Activated CD4-positive, alpha-beta T cell treated with anti-CD3 and anti-CD28 coated beads for 4 hours (primary cell): ENCODE measurements at places on chromosomes 16 and 17.

GRCh38 chr16:15770107-15770506 lies 86.7 kb downstream of the MYH11 start:
- no peak for DNase-seq

- no peak for DNase-seq
Observed at GRCh38 chr17:54891176-54891821, 9.4 kb upstream of the TOM1L1 start.

DNA sequence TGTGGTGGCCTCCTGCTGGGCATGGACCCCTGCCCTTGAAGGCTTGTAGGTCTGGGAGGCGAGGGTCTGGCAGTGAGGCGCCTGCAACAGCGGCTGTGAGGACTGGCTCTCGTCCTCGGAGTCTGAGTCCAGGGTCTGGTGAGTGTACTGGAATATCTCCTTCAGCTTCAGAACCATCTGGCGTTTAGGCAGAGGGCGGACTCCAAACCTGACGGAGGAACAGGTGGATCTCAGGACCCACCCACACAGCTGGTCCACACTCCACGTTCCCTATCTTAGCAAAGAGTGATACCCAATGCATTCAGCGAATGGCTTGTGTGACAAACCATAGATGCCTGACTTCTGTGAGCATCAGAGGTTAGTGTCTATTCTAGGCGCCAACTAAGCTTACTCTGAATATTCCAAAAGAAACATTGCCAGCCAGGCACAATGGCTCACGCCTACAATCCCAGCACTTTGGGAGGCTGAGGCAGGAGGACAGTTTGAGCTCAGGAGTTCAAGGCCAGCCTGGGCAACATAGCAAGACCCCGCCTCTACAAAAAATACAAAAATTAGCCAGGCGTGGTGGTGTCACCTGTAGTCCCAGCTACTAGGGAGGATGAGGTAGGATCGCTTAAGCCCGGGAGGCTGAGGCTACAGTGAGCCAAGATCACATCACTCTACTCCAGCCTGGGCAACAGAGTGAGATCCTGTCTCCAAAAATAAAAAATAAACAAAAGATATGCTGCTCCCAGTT lies 6.3 kb upstream of the NLRC3 start:
- no peak for DNase-seq

GRCh38 chr16:75304521-75305363 lies 53.3 kb upstream of the BCAR1 start:
- no peak for DNase-seq

- no peak for DNase-seq
Observed at GRCh38 chr17:69810326-69810965, 264.6 kb upstream of the KCNJ16 start.

GRCh38 chr17:6496116-6496481 lies 51.8 kb downstream of the PIMREG start:
- no peak for DNase-seq

DNA sequence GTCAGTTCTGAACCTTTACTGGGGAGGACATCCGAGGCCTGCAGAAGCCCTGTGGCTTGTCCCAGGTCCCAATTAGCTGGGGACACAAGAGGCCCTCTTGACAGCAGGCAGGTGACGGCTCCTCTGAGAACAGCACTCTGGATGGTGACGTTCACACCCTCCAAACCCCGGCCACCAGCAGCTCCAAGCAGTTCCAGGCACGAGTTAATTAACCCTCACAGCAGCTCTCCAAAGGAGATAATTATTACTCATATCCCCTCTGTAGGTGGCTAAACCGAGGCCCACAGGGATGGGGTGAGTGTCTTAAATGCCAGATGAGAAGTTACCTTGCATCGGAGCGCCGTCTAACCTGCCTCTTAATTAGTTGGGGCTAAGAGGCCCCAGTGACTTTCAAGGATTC lies 168.9 kb upstream of the CIBAR2 start:
- no peak for DNase-seq

DNA sequence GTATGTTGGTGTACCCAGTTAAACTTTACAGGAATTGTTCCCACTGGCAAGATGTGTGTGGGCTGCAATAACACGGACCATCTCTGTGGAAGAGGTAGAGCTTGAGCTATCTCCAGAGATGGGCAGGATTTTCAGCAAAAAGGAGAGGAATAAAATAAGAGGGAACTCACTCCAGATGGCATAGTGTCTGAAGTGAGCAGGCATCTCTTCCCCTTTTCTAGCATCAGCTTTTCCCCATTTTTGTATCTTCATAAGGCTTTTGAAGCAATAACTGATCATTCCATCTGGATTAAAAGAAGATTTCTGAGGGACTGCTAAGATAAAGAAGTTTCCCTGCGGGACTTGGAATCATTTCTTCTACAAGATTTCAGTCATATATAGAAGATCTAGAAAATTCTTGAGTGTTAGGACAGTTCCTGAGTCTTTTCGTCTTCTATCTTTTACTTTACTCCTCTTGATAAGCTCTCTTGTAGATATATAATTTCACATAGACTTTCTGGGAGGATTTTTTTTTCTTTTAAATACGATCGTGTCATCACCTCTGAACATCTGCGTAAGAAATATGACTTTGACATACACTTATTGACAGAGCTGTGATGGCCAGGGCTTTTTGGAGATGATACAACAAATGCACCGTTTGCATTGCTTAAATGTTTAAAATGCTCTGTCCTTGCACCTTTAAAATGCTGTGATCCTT lies 2.1 kb downstream of the CPD start:
- DNase-seq, result no peak

- DNase-seq, result no peak
Observed at GRCh38 chr16:56311208-56312027, 113.9 kb downstream of the AMFR start.

- DNase-seq, result no peak
Observed at GRCh38 chr17:263271-263670, 81.8 kb upstream of the DOC2B start.

DNA sequence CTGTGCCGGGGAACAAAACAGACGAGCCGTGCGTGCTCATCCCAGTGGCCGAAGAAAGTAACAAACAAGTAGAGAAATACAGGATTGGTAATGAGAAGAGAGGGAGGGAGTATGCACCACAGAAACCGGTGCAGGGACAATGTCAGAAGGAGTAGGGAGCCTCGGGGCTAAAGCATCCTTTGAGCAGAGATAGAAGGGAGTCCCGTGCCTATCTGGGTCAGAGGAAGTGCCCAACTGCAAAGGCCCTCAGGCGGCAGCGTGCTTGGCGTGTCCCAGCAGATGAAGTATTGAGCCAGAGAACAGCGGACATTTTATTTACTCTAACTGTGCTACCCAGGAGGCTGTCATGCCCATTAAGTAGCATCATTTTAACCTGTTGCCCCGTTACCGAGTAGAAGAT lies 114.9 kb upstream of the CACNG5 start:
- DNase-seq, result no peak

DNA sequence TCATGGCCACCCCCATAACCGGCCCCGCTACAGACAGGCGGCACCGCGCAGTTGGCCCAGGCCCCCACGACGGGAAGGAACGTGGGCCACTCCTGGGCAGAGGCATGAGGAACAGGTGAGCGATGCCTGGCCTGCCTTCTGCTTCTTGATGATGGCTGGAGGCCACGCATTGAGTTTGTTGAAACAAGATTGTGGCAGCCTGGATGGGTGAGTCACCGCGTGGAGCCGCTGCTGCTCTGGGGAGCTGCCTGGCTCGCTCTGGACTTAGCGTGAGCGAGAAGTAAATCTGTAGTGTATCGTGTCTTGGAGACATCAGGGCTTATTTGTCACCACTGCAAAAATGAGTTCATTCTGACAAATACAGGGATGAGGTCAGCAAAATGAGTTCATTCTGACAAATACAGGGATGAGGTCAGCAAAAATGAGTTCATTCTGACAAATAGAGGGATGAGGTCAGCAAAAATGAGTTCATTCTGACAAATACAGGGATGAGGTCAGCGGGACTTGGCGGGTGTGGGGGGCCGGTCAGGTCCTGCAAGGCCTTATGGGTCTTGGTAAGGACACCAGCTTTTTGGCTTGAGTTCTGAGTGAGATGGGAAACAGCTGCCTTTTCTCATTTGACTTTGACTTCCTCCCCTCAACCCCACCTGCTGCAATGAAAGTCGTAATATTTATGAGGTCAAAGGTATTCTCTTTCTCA lies 93.0 kb downstream of the SEC14L1 start:
- no peak for DNase-seq

DNA sequence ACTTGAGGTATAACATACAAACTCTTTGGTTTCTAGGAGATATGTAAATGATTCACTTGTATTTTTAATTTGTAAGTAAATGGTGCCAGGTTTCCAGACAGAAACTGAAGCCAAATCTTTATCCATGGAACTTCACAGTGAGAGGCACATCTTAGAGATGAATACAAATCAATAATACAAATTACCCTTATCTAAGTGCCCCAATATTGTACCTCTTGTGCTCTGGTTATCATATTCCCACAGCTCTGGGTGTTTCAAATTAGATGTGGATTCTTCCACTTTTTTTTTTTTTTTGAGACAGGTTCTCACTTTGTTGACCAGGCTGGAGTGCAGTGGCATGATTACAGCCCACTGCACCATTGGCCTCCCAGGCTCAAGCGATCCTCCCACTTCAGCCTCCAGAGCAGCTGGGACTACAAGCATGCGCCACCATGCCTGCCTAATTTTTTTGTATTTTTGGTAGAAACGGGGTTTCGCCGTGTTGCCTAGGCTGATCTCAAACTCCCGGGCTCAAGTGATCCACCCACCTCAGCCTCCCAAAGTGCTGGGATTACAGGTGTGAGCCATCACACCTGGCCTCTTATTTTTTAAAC lies 38.0 kb upstream of the DHX40 start:
- no peak for DNase-seq

DNA sequence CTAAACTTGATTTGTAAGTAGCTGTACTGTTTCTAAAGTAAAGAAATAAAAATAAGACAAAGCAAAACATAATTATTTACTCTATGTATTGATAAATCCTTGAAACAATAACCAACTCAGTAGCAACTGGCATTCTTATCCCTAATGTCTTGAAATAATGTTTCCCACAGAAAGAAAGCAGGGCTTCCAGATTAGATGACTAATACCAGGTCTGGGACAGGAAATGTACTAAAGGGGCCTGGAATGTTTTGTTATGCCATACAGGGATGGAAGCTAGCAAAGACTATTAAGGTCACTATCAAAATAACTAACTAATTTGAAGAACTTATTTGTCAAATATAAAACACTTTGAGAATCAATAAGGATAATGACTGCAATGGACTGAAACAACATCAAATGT lies 82.1 kb downstream of the CFDP1 start:
- DNase-seq, result no peak

DNA sequence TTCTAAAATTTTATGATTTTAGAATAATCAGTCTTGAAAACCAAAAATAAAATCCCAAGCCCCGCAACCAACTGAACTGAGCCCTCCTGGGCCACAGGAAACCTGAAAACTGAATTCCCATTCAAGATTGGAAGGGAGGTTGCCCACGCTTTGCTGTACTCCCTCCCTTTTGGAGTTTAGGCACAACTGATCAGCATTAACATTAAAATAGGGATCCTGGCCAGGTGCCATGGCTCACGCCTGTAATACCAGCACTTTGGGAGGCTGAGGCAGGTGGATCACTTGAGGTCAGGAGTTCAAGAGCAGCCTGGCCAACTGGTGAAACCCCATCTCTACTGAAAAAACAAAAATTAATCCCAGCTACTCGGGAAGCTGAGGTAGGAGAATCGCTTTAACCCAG lies 52.7 kb upstream of the NETO2 start:
- no peak for DNase-seq

DNA sequence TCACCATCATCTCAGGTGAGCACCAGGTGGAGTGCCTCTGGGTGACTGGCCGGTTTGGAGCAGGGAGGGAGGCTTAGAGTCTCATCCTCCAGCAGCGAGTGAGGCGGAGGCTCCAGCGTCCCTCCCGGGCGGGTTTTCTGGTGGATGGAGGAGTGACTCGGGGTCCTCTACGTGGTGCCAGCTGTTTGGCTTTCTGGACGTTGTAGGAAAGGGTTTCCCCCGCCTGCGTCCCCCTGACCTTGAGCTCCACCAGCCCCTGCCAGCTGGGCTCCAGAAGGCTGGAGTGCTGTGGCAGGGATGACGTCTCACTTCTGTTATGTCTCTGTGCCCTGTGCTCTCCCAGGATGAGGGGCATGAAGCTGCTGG lies 522 bp downstream of the DNASE1 start:
- no peak for DNase-seq

- DNase-seq, result no peak
Observed at GRCh38 chr16:6125483-6126259, 1028.1 kb upstream of the EEF2KMT start.

GRCh38 chr16:71217506-71217905 lies 13.0 kb downstream of the HYDIN start:
- DNase-seq, result no peak

DNA sequence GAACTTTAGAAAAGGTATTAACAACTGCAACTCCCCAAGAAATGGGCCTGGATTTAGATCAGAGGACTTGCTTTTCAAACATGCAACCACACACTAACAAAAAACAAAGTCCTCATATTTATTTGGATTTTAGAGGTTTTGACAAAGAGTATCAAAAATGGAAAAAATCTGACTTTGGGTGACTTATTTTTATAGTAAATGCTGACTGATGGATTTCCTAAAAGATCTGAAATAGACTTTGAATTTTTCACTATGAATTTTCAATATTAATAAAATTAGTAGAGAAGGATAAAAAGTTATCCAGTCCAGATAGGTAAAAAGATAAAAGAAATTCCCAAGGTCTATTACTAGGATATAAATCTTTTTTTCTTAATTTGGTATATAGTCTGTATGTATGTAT lies 253.5 kb downstream of the KCNJ2 start:
- DNase-seq, result no peak

- DNase-seq, result no peak
Observed at GRCh38 chr17:78522031-78522809, 55.0 kb downstream of the DNAH17 start.

DNA sequence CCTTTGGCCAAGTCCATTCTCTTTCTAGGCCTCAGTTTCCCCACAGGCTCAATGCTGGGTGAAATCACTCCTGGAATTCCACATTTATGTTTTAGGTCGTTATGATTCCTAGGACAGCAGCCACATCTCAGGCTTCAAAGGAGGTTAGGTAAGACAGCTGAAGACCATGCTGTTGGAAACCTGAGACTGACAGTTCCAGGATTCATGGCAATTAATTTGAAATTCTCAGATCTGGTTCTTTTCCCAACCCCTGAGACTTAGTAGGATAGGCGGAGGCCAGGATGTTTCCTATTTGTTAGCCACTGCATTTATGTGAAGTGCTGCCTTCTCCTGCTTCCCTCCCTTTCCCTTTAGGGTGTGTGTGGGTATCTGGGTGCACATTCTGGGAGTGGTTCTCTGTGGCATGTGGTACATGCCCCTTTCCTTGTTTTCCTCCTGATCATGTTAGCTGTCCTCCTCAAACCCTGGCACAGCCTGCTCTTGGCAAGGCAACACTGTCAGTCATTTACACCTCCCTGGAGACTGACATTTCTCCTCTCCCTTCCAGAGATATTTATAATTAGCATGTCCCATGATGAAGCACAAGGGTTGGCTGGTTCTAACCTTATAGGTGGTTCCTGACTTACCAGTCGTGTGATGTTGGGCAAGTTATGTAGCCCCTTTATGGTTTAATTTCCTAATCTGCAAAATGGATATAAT lies 91.4 kb upstream of the SALL1 start:
- no peak for DNase-seq

- DNase-seq, result no peak
Observed at GRCh38 chr17:49349541-49349940, 12.5 kb downstream of the ZNF652 start.

GRCh38 chr16:64657316-64658011 lies 464.4 kb downstream of the CDH11 start:
- no peak for DNase-seq

- no peak for DNase-seq
Observed at GRCh38 chr17:28613931-28614381, at the start of gene RSKR. RSKR (minus strand) TSS chr17:28614185; CDS start chr17:28614161, 24 bp downstream.

GRCh38 chr16:24045641-24046040 lies 209.9 kb downstream of the PRKCB start:
- DNase-seq, result no peak
